ENCODE measurements at places on chromosomes 2 and 18.
A peak's percentile ranks its signal among the peaks of the same experiment; 100 is the strongest.

- no peak for DNase-seq
Observed at GRCh38 chr2:209526561-209526960, 102.7 kb downstream of the MAP2 start.

GRCh38 chr2:222819722-222820333 is 41.0 kb upstream of the ACSL3 start:
- no peak for DNase-seq

GRCh38 chr2:168354499-168354898 is 101.6 kb upstream of the CERS6 start:
- no peak for DNase-seq

DNA sequence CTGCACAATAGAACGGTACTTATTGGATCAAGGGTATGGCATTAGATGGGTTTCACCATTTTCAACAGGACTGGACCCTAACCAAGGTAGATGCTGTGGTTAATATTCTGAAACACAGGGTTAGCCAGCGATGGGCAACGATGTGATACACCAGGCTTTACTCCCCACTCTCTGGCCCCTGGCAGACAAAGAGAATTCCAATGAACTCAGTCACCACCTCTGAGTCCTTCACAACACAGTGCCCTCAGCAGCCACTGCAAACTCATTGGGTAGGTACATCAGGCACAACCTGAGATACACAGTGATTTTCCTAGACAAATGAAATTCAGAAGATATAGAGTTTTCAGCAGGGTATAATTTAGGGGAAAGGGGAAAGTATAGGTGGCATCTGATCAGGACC is 634.5 kb downstream of the ZEB2 start:
- peak; percentile 10 for DNase-seq

GRCh38 chr2:7881063-7881462 is 800.8 kb upstream of the ID2 start:
- no peak for DNase-seq

DNA sequence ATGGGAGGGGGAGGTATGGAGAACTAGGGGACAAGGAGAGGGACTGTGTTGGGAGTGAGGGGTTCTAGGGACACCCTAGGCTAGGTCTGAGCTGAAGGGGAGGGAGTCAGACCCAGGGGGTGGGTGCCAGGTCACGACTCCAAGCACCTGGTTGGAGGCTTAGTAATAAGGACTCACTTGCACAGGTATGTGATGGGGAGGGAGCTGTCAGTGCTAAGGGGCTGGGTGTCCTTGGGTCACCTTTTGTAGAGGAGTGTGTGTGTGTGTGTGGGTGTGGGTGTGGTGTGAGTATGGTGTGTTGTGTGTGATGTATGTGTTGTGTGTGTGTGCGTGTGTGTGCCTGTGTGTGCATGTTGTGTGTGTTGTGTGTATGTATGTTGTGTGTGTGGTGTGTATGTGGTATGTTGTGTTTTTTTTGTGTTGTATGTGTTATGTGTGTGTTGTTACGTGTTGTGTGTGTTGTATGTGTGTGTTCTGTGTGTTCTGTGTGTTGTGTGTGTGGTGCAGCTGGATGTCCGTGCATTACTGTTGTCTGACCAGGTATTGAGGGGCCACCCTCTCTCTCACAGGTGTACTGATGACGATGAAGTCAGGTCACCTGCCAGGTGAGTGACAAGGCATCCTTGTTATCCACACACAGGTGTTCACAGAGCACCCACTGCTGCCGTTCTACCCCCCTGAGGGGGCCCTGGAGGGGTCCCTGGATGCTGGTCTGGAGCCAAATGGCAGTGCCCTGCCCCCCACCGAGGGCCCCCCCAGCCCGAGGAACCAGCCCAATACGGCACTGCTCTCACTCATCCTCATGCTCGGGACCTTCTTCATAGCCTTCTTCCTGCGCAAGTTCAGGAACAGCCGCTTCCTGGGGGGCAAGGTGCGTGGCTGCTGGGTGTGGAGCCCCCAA is 9.8 kb downstream of the SLC4A3 start:
- DNase-seq = no peak

- DNase-seq = no peak
Observed at GRCh38 chr2:105893011-105893995, 148.6 kb downstream of the NCK2 start.

DNA sequence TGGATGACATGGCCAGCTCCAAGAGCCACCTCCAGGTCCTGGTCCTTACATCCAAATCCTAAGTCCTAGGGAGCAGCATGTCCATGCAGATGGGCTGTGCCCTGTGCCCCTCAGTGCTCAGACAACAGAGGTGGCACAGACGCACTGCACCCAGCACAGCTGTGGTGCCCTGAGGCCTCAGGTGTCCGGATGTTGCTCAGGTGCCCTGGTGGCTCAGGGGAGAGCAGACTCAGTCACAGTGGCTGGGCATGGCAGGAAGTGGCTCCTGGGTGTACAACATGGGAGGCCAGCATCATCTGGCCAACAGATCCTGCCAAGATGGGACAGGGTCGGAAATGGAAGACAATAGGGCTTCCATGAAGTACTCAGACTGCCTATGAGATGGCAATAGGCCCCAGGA is 50.1 kb downstream of the TIMM21 start:
- no peak for DNase-seq

DNA sequence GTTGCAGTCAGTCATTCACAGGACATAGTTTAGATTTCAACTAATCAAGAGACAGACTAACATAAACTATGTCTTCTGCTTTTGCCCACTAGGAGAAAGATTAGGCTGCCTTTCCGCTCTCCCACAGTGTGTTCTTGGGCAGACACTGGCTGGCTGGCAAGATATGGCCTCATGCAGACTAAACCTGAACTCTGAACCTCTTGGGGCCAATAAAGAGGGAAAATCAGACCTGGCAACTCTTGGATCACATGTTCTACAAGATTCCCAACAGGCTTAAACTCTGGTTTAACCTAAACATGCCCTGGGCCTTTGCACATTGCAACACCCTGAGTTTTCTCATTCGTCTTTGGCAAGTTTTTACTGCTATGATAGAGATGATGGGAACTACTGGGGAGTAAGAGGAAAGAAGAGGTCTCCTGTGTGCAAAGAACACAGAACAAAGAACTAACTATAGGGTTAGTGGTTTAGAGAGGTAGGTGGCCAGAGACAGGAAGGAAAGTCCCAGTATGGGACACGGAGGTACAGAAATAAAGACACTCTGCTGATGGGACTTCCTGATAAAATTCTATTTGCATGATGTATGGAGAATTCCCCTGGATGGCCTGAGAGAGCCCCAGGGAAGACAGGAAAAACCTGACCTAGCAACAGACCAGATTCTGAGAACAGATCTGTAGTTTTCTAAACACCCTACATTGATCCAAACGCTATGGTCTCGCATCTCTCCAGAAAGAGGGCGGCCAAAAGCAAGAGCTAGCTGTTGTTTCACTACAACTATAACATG is 2.0 kb upstream of the ATRAID start:
- no peak for DNase-seq

GRCh38 chr18:46226461-46226860 is 122.3 kb downstream of the HAUS1 start:
- DNase-seq = no peak

DNA sequence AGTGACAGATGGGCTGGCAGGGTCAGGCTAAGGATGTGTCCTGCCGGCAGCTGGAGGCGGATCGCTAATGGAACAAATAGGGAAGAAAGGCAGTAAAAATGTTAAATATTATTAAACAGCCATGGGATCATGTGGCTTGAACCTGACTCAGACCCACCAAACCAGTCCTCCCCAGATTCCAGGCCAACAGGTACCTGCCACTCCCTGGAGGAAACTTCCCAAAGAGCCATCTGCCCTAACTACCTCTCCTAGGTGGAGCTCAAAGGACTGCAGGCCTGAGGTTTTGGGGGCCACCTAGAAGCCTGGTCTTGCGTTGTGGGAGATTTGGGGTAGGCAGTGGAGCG is 34.3 kb downstream of the CIB4 start:
- no peak for DNase-seq

DNA sequence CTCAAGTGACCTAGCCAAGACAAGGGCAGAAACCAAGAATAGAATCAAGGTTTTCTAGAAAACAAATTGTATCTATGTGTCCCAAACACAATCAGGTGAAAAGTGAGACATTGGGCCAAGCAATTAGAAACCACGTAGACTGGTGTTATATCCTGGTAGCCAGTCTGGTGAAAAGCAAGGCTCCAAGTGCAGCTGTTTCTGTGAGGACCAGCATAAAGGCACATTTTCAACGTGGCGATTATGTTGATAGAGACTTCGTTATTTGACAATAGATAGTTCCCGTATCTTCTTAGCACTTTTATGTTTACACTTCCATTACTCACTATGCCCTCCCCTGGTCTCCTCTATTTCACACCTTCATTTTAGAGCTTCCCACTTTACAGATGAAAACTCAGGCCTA is 103.2 kb upstream of the ZFP36L2 start:
- DNase-seq = no peak

GRCh38 chr2:199704358-199705238 is 146.4 kb downstream of the FTCDNL1 start:
- DNase-seq = no peak

DNA sequence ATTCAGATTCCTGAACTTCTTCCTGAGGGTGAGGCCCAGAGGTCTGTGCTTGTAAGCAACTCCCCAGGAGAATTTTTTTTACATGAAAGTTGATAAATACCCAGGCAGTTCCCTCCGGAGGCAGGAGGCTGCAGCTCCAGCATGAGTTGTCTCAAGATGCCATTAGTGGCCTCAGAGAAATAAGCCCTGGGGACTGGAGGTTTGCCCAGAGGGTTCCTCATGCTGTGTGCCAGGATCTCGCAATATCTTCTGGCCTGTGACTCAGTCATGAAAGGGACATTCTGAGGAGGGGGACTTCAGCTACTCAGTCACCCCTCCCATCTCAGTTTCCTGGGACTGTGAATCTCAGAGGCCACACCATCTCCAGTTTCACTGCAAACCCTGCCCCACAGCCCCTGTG is 49.9 kb downstream of the LYPD1 start:
- DNase-seq = peak; percentile 9

- DNase-seq = no peak
Observed at GRCh38 chr2:60532421-60532820, 21.0 kb downstream of the BCL11A start.

GRCh38 chr2:54640834-54641540 is 82.5 kb upstream of the EML6 start:
- DNase-seq = no peak

DNA sequence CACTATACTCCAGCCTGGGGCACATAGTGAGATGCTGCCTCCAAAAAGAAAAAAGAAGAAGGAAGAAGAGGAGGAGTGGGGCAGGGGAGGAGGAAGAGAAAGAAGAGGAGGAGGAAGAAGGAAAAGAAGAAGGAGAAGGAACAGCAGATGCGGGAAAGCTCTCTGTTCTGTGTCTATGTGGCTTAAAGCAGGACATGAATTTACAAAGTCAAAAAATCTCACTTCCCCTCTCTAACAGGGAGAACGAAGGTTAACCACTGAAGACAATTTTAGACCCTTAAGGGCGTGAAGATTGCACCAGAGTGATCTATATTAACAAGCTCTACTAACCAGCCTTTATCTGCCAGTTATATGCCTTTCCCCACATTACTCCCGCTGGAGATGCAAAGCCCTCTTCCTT is 258.9 kb downstream of the METTL4 start:
- DNase-seq = no peak

DNA sequence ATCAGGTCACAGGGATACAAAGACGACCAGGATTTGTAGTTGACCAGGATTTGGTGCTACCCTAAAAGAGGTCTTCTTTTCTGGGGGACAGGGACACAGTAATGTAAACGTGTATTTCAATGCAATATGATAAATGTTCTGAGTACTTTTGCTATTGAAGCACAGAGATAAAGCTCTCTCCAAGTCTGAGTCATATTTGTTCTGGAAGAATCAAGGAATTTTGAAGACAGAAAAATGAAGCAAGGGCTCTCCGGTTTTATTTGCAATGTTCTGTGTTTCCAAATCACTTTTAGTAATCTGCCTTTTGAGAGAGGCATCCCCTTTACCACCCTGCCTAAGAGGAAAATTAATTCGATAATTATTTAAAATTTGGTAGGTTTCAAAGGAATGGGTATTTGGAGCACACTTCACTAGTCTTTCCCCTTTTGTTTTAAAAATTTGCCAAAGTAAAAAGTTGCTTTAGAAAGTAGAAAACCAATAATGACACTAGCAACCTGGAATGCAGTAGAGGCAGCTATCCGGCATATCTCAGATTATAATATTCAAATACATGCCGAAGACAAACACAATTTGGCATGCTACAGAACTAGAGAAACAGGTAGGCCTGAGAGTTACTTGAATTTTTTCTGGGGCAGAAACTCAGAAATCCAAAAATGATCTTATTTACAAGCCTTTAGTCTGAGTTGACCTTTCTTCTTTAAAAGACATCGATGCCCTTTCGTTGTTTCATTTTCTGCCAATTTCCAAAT is 82.7 kb downstream of the MREG start:
- no peak for DNase-seq

DNA sequence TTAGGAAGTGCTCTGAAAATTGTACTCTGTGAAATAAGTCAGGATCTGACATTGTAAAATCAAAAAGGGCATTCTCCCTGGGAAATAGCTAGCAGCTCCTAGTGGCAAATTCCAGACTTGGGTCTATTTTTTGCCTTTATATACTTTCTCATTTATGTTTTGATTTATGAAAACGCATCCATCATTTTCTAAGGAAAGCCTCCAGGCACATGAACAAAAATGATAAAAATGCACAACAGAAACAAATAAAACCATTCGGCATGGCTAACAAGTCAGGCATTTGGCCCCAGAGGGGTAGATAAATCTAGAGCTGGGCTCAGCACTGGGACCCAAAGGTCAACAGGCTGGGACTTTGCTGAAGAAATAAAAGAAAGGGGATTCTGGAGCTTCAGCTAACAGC is 167.0 kb downstream of the BCL11A start:
- DNase-seq = no peak

Measured in MG63 (cell line).